ENCODE measurements at places on chromosomes 5 and 9.

DNA sequence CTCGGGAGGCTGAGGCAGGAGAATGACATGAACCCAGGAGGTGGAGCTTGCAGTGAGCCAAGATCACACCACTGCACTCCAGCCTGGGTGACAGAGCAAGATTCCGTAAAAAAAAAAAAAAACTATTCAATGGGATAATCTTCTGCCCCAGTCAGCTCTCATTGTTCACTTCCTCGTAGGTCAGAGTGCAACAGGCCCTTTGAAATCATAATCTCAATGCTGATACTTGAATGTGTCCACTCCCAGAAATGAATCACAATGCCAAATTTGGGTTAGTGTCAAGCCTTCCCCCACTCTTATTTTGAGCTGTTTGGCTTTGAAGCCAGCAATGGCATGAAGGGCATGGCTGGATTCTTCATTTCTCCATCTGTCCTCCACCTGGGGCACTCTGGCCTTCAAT, 610.3 kb upstream of the KLF4 start:
- DNase-seq: no peak

DNA sequence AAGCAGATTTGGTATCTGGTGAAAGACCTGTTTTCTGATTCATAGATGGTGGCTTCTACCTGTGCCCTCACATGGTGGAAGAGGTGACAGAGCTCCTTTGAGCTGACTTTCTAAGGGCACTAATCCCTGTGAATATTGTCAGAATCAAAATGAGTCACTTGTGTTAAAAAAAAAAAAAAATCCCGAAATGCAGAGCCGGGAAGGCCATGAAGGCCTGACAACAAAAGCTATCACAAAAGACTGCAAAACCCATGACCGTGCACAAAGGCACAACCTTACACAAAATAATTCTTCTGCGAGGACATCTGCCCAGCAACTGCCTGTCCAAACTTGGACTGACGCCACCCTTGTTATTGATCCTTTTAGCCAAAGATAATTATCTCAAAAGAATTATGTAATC, 19.6 kb upstream of the UBTD2 start:
- DNase-seq: no peak

DNA sequence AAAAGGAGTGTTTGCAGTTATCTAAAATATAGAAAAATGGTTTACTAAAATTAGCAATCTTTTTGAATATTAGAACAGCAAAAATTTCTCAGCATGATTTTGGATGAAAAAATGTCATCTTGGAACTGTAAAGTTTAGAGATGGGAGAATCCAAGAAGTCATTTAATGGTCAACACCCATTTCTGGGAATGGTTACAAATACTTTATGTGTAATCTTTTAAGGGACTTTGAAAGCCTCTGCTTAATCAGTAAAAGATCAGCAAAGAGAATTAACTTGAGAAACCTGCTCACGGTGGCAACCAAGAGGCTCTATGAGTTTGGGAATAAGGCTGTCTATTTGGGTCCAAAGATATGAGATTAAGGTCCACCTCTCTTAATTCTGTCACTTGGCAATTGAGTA, 13.0 kb downstream of the C1QTNF3 start:
- no peak for DNase-seq

DNA sequence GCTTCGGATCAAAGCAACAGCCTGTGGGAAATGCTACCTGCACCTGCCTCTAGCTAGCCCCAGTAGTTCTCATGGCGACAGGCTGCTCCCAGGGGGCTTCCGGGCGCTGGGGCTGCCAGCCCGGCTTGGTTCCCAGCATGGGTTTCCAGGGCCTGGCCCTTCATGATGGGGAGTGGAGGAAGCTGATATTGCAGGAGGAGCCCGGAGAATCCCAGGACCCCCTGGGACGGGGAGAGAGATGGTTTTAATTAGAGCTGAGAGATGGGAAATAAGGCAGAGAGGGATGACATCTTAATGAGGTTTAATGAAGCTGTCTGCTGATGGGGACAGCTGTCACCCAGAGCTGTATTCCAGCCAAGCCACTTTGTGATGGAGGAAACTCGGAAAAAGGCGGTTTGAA, 78.6 kb downstream of the CFAP77 start:
- DNase-seq: no peak

DNA sequence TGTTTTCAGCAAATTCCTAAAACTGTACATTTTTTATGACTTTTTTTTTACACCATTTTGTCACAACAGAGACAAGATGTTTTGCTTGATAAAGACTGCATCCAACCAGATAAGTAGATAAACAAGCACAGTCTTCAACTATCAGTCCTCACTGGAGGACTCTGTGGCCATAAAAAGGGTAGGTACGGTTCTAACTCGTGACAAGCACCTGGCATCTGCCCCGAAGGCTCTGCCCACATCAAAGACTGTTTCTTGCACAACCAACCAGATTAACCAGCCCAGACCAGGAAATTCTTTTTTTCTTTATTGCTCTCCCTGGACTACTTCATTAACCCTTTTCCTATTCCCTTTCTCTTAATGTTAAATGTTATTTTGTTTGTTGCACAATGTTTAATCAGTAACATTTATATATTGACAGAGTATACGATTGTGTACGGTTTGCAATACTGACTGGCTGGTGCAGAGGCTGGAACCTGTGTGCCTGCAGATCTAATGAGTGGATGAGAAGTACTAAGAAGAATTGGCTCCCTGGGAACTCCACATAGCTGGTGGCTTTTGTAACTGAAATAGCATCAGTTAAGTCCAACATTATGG, 74.1 kb downstream of the SERINC5 start:
- peak; percentile 59 for DNase-seq

DNA sequence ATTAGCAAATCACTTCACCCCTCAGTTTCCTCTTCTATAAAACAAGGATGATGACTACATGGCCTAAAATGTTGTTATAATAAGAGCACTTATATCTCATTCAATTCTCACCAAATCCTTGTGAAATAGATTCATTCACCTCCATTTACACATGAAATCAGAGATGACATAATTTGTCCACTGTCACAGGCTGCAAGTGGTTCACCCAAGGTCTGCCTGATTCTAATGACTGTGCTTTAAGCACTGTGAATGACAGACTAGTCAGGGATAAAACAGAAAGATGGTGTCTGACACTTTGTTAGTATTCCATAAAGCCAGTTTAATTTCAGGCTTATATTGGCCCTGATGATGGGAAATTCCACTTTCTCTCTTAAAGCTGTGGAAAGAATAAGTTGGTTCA, 209.5 kb downstream of the MAPKAP1 start:
- no peak for DNase-seq

GRCh38 chr5:134582941-134583340, 49.7 kb downstream of the SAR1B start:
- DNase-seq: no peak

- DNase-seq: no peak
Measured at GRCh38 chr9:134276453-134277245, 49.6 kb upstream of the RXRA start.

- no peak for DNase-seq
Measured at GRCh38 chr9:4618700-4619099, 43.4 kb upstream of the PLPP6 start.

- DNase-seq: peak; percentile 38
Measured at GRCh38 chr5:82105457-82105856, 133.6 kb downstream of the ATG10 start.

DNA sequence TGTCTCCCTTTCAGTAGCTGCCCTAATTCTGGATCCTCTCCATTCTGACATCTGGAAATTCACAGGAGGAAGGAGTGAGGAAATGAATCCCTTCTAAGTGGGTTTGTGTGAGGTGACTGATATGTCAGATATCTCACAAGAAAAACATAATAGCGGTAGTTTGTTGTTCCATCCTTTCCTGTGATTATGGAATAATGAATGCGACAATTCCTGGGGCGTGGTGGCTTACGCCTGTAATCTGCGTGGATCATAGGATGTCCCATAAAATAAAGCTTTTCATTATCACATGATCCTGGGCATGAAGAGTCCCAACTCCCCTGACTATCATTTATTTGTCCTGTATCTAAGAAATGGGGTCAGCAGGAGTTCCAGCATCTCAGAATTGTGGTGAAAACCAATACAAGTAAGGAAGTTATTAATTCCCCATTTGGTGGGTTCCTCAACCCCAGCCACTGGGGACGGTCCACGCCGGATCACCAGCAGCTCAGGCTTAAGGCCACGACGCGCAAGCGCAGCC, 375 bp upstream of the C5orf24 start:
- no peak for DNase-seq

GRCh38 chr9:87570000-87570908, 72.6 kb downstream of the DAPK1 start:
- DNase-seq: no peak

DNA sequence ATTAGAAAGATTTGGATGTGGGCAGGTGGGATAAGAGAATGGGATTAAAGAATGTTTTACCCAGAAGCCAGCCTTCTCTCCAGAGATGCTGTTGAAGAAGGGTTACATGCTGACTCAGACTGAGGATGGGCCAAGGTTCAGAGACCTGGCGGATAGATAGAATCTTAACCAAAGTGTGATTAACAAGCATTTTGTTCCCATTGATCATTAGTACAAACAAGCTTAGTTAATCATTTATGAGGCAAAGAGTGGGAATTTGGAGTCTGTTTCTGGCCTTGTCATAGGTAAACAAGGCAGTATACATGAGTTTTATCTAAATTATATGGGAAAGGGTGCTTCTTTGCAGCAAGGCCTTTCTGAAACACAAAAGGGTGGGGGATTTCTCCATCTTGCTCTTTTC, 20.8 kb upstream of the DTWD2 start:
- no peak for DNase-seq

DNA sequence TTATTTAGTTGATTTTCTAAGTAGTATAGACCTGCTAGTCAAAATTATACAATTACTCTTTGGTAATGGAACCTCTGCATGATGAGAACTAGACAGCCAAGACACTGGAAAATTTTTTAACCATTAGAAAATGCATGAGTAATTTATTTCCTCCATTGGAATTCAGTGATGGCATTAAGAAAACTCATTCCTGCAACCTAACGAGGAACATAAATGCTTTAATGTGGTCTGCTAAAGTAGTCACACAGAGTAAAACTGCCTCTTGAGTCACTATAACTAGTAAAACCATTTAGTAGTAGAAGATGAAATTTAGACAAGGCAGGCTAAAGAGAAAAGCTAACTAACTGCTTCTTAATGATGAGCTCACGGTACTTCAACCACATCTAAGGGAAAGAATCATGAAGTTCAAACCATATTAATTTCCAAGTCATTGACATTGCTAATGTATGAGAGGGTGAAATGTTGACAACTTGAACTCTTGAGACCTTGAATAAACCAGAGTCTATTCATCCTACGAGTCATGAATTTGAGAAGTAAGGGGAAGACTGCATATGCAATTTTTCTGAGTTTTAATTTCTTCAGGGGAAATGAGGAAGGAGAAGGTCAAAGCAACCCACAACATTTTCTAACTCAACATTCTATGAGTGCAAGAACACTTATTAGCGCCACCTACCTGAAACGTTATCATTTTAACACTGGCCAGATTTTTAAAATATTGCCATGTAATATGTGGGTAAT, 74.4 kb downstream of the GLIS3 start:
- no peak for DNase-seq

DNA sequence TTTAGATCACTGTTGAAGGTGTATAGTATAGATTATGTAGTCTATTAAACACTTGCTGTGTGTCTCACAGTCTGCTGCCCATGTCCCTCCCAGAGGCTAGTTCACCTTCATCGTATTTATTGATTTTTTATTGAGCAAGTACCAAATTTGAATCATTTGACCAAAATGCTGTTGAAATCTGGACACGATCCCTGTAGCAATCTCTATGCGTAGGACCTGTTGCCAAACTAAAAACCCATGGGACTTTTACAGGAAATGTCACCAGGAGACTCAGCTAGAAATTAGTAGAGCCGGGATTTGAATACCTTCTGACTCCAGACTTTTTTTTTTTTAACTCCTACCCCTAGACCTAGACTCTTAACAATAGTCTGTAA, 17.5 kb downstream of the SLC31A1 start:
- no peak for DNase-seq

DNA sequence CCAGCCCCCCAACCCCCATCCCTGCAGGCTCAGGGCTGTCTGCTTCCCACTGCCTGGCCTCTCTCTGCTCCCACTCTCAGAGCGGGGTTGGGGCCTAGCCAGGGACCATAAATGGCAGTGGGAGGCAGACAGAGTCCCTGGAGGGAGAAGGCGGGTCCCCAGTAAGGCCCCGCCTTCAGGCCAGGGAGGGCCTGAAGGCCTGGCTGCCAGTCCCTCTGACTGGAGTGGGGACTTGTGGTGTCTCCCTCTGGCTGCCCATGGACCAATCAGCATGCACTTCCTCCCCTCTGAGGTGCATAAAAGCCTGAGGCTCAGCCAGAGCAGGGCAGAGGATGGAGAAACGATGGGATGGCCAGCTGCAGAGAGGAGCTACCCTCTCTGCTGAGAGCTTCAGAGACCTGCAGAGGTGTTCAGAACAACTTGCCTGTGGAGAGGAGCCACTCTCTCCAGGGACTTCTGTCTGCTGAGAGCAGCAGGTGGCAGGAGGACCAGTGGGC, 2.7 kb upstream of the BTNL9 start:
- no peak for DNase-seq

DNA sequence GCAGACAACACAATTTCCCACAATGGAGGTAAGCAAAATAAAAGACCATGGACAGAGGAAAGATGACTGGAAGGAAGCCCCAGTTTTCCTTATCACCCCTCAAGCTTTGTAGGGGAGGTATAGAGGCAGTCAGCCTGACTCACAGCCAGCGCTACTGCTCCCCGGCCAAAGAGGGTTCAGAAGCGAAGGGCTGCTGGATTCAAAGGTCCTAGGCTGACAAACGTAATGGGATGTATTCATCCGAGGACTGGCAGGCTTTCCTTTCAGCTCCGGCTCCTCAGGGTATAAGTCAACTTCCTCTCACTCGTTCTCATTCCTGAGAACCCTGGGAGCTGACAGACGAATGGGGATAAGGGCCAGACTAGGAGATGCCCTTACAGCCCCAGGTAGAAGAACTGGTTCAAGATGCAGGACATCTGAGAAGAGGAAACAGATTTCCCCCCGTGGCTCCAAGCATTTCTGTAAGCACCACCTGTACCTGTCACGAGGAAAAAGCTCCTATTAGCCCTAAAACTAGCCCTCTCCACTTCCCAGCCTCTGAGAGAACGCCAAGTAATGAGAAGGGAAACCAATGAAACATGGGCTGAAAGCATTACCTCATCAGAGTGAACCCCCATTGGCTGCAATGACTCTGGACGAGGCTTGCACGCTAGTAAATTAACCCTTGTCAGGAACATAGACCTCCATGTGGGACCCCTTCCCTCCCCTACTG, 22.1 kb upstream of the FAM13B start:
- no peak for DNase-seq

DNA sequence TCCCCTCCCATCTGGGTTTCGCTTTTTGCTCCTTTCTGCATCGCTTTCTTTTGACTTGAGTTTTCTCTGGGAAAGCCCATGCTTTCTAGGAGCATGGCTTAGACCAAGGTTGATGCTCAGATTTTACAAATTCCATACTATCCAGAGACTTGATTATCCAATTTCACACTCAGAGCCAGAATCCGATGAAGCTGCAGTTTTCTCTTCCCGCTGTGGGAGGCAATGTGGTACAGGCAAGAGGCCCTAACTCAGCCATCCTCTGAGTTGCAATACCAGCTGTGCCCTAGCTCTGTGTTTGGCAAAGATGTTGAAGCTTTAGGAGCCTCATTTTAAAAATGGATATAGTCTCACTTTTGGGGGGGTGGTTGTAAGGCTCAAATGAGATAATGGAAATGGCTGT, 85.1 kb downstream of the BRINP1 start:
- no peak for DNase-seq
